Nephron progenitor cell (in vitro differentiated cells): ENCODE measurements at places on chromosomes 1 and 21.

- no peak for DNase-seq
Observed at GRCh38 chr1:22256213-22256512, 113.3 kb upstream of the WNT4 start.

- DNase-seq, result no peak
Observed at GRCh38 chr1:221431961-221432360, 309.9 kb downstream of the DUSP10 start.

DNA sequence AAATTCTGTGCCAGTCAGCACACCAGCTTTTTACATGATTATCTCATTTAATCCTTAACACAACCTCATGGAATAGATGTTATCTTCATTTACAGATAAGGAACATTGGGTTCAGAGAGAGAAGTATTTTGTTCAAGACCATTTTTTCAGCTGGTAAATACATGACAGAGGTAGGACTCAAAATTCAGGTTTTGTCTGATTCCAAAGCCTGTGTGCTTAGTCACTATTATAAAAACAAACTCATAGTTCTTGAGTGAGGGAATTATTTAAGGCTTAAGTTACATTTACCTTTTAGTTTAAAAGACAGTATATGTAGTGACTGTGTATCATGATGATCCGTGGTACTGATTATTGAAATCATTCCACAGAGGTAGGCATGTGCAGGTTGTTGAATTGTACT, 125.2 kb downstream of the MAGI3 start:
- DNase-seq, result no peak

- DNase-seq, result no peak
Observed at GRCh38 chr1:111886741-111887140, 102.7 kb downstream of the KCND3 start.
